ENCODE measurements at places on chromosomes 12 and 14.

GRCh38 chr14:58832095-58832521 is 194.3 kb downstream of the DACT1 start:
- no peak for DNase-seq

GRCh38 chr12:96140174-96140573 is 54.0 kb upstream of the ELK3 start:
- DNase-seq, result no peak

- no peak for DNase-seq
Observed at GRCh38 chr14:21874167-21874566, 200.5 kb upstream of the OR4E1 start.

GRCh38 chr14:103538291-103539055 is 9.5 kb downstream of the TRMT61A start:
- DNase-seq, result no peak

- DNase-seq, result no peak
Observed at GRCh38 chr14:37901978-37902377, 305.7 kb upstream of the SSTR1 start.

DNA sequence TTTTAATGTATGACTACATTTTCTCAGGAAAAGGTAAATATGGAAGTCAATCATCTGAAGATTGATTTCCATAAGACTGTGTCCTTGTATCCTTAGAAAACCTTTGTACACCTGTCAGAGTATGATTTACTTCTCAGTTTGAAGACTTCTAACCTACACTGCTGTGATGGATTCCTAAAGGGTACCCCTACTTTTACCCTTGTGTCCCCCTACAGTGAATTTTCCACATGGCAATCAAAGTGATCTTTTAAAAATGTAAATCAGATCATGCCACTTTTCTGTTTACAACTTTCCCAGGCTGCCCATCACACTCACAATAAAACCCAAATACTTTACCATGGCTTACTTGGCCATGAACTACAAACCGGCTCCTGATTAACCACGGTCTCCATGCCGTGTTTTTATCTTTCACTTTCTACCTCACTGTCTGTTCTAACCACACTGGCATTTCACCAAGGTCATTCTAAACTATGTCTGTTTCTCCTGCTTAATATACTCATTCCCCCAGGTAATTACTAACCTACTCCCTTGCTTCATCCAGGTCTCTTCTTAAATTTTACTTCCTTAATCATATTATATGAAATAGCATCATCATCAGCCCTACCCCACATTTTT is 8.1 kb downstream of the DNAI7 start:
- no peak for DNase-seq

DNA sequence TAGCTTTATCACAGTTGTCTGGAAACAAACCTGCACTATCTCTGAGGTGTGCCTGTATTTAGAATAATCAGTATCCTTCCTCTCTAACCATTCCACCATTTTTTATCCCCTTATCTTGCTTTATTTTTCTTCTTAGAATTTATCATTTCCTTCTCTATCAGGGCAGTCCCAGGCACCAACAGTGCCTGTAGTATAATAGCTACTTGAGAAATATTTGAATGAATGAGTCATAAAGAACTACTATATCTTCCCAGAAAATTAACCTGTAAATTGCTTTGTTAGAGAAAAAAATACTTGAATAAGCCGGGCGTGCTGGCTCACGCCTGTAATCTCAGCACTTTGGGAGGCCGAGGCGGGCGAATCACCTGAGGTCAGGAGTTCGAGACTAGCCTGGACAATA is 21.2 kb upstream of the FOXJ2 start:
- no peak for DNase-seq

- no peak for DNase-seq
Observed at GRCh38 chr14:87712396-87713090, 280.4 kb downstream of the GALC start.

GRCh38 chr12:334125-334524 is 55.0 kb downstream of the KDM5A start:
- no peak for DNase-seq

DNA sequence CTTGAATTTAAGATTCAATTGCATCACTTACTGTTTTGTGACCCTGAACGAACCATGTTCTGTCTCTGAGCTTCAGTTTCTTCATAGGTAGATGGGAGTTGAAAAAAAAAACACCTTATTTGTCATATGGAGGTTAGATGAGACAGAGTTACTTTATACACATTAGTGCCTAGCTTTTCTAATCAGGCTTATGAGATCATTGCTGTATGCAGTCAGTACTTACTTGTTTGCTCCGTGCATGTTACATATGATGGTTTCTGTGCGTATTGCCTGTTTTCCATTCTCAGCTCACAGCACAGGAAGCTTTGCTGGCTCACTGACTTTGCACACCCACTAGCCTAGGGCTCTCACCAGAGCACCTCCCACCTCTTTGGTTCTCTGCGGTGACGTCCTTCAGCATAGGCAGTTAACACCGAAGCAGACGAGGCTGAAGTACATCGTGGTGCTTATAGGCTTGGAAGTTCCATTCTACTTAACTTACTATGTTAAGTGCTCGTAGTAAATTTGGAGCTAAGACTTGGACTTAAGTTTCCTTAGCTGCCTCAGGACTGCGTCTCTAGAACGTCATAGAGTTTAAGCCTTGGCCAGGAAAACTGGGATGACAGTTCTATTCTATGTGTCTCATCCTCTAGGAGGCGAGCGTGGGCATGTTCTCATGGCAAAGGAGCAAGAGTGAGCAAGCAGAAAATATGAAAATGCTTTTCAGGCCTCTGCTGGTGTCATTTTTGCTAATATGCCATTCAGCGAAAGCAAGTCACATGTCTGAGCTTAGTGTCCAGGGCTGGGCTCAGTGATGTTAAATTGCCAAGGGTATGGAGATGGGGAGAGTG is 57.3 kb downstream of the NRXN3 start:
- DNase-seq, result no peak

DNA sequence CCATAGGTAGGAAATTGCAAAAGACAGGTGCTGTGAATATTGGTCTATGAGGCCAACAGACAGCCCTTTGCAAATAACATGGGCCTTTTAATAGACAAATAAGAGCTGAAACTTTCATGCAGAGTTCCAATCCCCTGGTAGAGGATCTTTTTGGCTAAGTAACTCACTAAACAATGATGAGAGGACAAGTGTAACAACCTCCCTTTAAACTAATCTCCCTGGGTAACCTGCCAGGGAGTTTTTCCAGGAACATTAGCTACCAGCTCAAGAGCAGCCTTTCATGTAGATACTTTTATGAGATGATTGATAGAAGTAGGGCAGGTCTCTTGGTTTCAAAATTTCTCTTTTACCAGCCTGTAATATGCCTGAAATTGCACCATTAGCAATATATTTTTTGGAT is 13.8 kb upstream of the CACNA1C start:
- no peak for DNase-seq

Data from omental fat pad (tissue), 4 donors.